Endothelial cell of umbilical vein (primary cell): ENCODE measurements at places on chromosomes 16 and 17.
A peak's percentile ranks its signal among the peaks of the same experiment; 100 is the strongest.

- H3K36me3 ChIP-seq = no peaks in the 10 kb centered on the region
- no peak for DNase-seq
- no peak overlapping the region for H3K4me3 ChIP-seq
- H3K27me3 ChIP-seq = no peaks in the 10 kb centered on the region
- peaks cover 12% of the 10 kb centered on the region for H3K4me1 ChIP-seq
- H3K27ac ChIP-seq = no peak overlapping the region
Observed at GRCh38 chr16:12461201-12461600, 342.5 kb downstream of the CPPED1 start.

- no peak for DNase-seq
- no peak overlapping the region for H3K4me3 ChIP-seq
- no peak overlapping the region for H3K27ac ChIP-seq
- no peaks in the 10 kb centered on the region for H3K36me3 ChIP-seq
Observed at GRCh38 chr16:66428682-66429251, 1.7 kb downstream of the BEAN1 start.

DNA sequence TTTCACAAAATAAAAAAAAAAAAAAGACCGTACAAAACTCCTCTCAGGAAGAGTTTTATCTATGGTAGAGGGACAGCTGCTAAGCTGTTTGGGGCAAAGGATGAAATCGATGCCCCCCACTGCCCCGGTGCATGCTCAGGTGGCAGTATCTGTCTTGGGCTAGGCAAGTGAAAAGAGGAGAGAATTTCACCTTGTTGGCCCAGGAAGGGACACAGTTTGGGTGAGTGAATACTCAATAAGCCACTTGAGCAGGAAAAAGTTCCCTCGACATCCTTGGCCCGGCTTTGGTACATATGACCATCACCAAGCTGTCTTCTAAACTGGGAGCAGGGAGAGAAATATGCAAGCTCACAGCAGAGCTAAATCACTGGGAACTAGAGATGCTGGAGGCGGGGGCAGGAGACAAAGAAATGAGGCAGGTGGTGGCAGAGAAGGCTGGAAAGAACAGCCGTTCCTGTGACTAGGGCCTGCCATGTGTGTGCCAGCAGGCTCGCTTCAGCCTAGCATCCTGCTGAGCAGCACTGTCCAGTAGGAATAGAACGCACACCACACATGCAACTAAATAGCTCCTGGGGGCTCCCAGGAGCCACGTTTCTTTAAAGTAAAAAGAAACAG, 8.2 kb upstream of the EIF1 start:
- no peak overlapping the region for H3K27ac ChIP-seq
- H3K36me3 ChIP-seq = no peaks in the 10 kb centered on the region
- no peak overlapping the region for H3K4me3 ChIP-seq
- no peak for DNase-seq
- H3K27me3 ChIP-seq = peaks cover 7% of the 10 kb centered on the region

- no peak overlapping the region for H3K4me3 ChIP-seq
- H3K27ac ChIP-seq = no peak overlapping the region
- H3K4me1 ChIP-seq = no peaks in the 10 kb centered on the region
- DNase-seq = no peak
Observed at GRCh38 chr16:48047241-48047640, 108.6 kb downstream of the ABCC12 start.

DNA sequence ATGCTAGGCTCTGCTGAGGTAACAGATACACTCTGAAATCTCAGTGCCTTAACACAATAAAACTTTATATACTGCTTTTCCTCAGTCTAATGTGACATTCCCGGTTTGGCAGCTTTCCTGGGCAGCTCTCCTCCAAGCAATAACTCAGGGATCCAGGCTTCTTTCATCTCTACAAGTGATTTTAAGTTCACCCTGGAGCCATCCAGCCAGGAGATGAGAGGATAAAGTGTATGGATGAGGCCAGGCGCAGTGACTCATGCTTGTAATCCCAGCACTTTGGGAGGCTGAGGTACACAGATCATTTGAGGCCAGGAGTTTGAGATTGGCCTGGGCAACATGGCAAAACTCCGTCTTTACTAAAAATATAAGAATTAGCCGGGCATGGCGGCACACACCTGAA, 147.2 kb downstream of the UTP18 start:
- H3K27me3 ChIP-seq = peaks cover 2% of the 10 kb centered on the region
- H3K27ac ChIP-seq = no peak overlapping the region
- no peak for DNase-seq
- H3K4me1 ChIP-seq = no peaks in the 10 kb centered on the region

DNA sequence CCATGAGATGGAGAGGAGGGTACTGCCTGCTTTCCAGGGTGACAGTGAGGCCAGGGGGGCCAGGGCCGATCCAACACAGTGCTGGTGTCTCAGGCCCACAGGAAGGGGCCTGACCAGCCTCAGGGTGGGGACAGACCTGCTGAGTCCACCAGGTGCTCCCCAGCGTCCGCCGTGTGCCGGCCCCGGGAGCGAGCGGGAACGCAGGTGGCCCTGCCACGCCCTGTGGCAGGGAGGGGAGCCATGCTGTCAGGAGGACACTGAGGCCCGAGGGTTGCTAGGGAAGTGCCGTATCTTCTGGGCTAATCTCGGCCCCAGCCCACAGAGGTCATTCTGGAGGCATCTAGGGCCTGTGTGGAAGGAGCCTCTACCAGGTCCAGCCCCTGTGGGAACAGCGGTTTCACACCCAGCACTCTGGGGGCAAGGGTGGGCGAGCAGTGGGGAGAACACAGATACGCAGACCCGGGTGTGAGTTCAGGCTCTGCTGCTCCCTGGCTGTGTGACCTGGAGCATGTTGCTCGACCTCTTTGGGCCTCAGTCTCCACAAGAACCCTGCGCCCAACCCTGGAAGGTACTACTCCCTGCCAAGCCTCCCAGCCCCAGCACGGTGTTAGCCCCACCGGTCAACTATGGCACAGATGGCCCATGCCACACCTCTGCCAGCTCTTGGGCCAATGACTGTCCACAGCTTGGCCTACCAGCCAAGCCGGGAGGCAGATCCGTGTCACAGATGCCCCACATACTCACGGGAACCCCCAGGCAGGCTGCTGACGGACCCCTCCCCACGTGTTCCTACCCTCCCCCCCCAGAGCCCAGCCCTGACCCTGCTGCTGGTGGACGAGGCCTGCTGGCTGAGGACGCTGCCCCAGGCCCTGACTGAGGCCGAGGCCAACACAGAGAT, 43.9 kb upstream of the ZC3H18 start:
- DNase-seq = no peak
- H3K4me1 ChIP-seq = peaks cover 20% of the 10 kb centered on the region
- no peak overlapping the region for H3K4me3 ChIP-seq
- peak overlapping the region; percentile 10 for H3K27ac ChIP-seq
- no peaks in the 10 kb centered on the region for H3K36me3 ChIP-seq
- no peaks in the 10 kb centered on the region for H3K27me3 ChIP-seq

GRCh38 chr16:55948230-55948629, 73.1 kb upstream of the CES5A start:
- H3K36me3 ChIP-seq = no peaks in the 10 kb centered on the region
- H3K27ac ChIP-seq = no peak overlapping the region
- H3K4me3 ChIP-seq = no peak overlapping the region

DNA sequence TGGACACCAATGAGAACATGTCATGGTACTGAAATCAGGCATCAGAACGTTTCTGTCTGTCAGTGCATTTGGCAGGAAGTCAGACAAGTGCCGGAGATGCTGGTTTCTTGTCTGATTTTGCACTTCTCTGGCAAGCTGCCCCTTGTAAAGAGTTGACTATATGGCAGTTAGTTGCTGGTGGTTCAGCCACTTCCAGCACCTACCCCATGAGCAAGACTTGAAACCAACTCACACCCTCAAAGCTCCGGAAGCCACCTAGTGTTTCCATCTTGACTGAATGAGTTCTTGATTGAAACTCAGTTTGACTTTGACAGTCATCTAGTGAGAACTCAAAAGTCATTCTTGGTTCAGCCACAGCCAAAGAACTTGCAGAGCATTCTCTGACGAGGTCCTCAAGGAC, 225.1 kb downstream of the SPECC1 start:
- no peaks in the 10 kb centered on the region for H3K27me3 ChIP-seq
- H3K4me1 ChIP-seq = no peaks in the 10 kb centered on the region
- no peak overlapping the region for H3K27ac ChIP-seq
- H3K36me3 ChIP-seq = no peaks in the 10 kb centered on the region

GRCh38 chr16:64858076-64858475, 263.8 kb downstream of the CDH11 start:
- no peak overlapping the region for H3K27ac ChIP-seq
- no peak for DNase-seq
- no peak overlapping the region for H3K4me3 ChIP-seq
- no peaks in the 10 kb centered on the region for H3K4me1 ChIP-seq
- H3K36me3 ChIP-seq = no peaks in the 10 kb centered on the region

DNA sequence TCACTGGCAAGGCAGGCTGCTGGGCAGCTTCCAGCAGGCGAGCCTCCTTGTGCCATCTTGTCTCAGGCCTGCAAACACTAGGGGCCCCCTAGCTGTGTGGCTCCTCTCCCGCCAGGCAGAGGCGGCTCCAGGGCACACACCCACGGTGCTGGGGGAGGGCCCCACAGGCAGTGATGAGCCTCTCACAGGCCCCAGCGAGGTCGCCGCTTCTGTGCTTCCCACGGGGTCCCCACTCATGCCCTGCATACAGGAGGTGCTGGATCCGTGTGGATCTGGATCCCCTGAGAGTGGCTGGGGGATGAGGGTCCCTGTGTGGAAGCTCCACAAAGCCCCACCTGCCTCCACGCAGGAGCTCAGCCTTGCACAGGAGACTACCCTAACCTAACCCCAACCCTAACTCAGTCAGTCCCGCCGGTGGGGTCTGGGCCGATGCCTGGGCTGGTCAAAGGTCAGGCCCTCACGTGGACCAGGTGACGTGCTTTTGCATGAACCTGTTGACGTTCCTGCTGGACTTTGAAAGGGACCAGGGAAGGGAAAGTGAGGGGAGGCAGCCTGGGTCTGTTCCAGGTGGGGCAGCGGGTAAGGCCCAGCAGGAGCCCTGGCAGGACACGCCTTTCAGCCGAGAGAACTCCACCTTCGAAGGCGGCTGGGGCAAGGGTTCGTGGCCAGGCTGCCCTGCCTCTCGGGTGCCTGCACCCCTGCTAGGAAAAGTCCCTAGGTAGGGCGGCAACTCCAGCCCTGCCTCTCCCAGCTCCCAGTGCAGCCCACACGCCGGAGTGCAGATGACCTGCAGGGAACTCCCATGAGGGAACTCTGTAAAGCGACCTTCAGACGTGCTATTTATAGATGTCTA, 5.2 kb downstream of the SECTM1 start:
- no peak overlapping the region for H3K4me3 ChIP-seq
- H3K36me3 ChIP-seq = no peaks in the 10 kb centered on the region
- no peaks in the 10 kb centered on the region for H3K4me1 ChIP-seq

DNA sequence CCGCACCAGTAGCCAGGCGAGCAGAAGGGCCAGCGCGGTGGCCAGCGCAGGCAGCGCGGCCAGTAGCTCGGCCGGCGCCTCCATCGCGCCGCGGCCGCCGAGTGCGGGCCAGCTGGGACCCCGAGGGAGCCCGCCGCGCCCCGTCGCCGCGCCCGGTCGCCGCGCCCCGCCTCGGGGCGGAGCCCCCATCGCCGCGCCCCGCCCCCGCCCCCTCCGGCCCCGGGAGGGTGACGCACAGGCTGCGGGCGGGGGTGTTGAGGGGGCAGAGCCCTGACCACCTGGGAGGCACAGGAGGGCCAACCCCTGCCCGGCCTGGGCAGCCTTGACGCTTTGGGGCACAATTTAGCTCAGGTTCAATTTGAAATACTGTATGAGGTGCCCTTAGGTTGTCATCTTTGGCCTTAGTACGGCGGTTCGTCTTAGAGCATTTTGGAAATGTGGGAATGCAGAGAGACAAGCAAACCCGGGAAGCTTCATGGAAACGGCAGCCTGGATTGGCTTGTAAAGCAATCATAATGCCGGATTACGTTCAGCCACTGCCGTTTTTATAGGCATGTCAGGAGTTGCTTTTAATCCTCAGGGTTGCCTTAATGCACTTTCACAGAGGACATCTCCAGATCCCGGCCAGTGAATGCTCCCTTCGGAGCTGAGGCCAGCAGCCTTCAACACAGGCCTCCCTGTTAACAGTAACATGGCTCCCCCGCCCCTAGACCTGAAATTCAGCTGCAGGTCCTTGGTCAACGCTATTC, at the start of gene MXRA7:
Gene MXRA7 (minus strand): TSS at position 103 of the 749 bp plus-strand sequence. CDS start 19 bp downstream, at position 84.
- no peaks in the 10 kb centered on the region for H3K27me3 ChIP-seq
- H3K4me1 ChIP-seq = peaks cover 22% of the 10 kb centered on the region
- peak; percentile 61 for DNase-seq
- peak within 1 kb of the TSS; percentile 81 for H3K4me3 ChIP-seq
- peaks cover 3% of the 10 kb centered on the region for H3K36me3 ChIP-seq

DNA sequence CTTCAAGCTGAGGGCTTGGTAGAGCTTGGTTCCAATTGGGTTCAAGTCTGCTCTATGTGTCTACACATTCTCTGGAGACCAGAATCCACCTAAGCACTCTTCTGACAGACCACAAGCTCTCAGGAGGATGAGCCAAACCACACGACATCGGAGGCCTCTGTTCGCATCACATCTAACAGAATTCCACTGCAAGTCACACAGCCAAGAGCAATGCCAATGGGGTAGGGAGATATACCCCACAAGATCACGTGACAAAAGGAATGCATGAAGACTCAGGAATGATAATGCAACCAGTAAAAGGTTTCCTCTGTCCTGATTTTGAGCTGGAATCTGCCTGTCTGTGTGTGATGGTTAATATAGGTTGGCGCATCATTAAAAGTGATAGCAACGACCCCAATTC, 46.6 kb upstream of the RPL38 start:
- no peak overlapping the region for H3K4me3 ChIP-seq
- no peak for DNase-seq
- H3K27ac ChIP-seq = no peak overlapping the region
- H3K4me1 ChIP-seq = no peaks in the 10 kb centered on the region
- H3K36me3 ChIP-seq = no peaks in the 10 kb centered on the region

DNA sequence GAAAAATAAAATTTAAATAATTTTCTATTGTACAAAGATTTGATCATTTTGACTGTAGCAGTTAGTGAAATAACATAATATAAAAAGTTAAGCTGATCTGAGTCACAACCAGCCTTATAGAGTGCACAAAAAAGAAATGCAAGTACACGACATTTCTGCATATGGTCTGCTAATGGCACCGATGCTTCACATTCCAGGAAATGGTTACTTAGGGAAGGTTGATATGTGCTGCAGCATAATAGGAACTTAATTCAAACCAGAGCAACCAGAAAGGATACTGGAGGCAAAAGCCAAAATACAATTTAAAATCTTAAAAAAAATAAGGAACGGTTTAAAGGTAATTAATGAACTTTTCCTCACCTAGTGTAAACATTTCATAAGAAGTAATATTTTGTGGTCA, 10.0 kb upstream of the CFDP1 start:
- no peak overlapping the region for H3K27ac ChIP-seq
- no peak overlapping the region for H3K4me3 ChIP-seq
- no peaks in the 10 kb centered on the region for H3K27me3 ChIP-seq
- H3K36me3 ChIP-seq = peaks cover 4% of the 10 kb centered on the region
- DNase-seq = no peak
- H3K4me1 ChIP-seq = no peaks in the 10 kb centered on the region

- H3K4me3 ChIP-seq = no peak overlapping the region
- DNase-seq = no peak
- H3K27me3 ChIP-seq = no peaks in the 10 kb centered on the region
Observed at GRCh38 chr17:21358682-21359482, 17.3 kb upstream of the KCNJ12 start.

GRCh38 chr16:79750311-79750710, 149.8 kb upstream of the MAF start:
- no peak overlapping the region for H3K27ac ChIP-seq
- no peaks in the 10 kb centered on the region for H3K27me3 ChIP-seq
- no peak for DNase-seq
- H3K4me1 ChIP-seq = no peaks in the 10 kb centered on the region
- no peak overlapping the region for H3K4me3 ChIP-seq
